ENCODE measurements at places on chromosomes 1 and 21.

DNA sequence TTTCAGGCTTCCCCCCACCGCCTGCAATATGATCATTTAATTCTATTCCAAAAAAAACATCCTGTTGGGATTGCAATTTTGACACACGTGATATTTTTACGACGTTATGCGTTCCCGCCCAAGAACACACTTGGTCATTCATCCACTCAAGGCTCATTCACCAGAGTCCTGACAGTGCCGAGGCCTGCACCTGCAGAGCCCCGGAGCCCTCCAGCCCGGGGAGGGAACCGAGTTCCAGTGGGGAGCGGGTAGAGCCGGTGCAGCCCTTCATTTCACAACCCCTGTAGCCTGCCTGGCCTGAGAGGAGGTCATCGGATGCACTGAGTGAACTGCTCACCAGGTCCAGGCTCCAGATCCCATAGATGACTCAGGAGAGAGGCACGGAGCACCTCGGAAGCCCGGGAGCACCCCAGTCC is 156.0 kb upstream of the BACE2 start:
- DNase-seq, result no peak

DNA sequence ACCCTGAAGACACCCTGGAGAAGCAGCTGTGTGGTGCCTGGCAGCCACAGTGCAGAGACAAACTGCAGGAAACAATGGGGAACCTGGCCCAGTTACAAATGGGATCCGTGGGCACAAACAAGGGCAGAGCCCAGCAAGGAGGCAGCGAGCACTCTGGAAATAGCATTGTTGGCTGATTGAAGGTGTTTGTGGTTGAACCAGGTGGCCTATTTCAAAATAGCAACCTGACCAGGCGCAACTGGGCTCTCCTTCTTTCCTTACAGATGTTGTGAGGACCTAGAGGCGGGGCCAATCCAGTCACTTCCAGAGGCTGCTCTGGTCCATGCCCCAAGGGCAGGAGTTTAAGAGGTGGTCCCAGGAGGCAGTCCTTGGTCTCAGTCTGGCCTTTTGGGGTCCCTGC is 21.7 kb upstream of the ZBTB21 start:
- DNase-seq, result no peak

DNA sequence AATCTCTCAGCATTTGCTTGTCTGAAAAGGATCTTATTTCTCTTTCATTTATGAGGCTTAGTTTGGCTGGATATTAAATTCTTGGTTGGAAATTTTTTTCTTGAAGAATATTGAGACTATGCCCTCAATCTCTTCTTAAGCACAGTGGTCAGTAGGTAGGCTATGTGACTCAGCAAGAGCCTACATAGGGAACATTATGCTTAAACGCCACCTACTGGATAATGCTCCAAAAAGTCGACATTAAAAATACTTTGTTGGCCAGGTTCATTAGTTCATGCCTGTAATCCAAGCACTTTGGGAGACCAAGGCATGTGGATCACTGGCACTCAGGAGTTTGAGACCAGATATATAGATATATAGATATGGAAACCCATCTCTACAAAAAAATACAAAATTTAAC is 678.0 kb upstream of the USP24 start:
- no peak for DNase-seq

DNA sequence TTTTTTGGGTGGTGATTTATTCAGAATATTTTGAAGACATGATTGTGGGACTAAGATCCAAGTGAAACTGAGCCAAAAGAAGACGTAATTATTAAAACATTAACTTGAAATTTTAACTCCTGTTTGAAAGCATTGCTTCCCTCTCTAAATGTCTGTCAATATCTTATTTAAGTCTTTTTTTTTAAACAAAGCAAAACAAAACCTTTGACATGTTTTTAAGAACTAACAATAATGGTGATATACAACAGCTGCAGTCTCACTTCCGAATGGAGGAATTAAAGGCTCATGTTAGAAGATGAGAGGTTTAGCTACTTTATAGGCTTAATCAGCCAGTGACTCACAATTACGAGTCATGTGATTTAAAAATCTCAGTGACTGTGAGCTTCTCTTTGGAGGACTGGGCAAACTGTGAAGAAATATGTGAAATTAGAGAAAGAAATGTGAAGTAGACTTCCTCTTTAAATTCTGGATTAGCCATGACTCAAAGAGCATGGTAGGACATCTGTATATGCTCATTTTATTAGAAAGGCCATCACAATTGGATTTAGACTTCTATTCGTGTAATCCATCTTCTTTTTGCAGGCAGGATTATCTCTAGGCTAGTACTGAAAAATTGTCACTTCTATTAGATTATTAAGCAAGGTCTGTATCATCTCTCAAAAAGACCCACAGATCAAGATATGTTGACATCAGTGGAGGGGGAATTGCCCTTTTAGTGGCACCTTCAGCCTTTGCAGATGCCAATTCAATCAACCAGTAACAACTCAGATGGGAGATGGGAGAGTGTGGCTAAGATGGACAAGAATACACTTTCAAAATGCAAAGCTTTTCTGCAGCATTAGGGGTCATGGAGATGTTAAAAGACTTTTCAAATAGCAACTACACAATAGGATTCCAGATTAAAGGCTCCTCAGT is 28.7 kb downstream of the KCNA3 start:
- DNase-seq, result no peak

DNA sequence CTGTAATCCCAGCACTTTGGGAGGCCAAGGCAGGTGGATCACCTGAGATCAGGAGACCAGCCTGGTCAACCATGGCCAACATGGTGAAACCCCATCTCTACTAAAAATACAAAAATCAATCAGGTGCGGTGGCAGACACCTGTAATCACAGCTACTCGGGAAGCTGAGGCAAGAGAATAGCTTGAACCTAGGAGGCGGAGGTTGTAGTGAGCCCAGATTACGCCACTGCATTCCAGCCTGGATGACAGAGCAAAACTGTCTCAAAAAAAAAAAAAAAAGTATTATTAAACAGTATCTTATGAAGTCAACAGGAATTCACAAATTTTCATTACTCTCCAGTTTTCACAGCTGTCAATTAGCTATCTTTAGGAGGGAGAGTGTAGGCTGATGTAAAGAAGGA is 3.8 kb downstream of the ACBD6 start:
- DNase-seq, result no peak

DNA sequence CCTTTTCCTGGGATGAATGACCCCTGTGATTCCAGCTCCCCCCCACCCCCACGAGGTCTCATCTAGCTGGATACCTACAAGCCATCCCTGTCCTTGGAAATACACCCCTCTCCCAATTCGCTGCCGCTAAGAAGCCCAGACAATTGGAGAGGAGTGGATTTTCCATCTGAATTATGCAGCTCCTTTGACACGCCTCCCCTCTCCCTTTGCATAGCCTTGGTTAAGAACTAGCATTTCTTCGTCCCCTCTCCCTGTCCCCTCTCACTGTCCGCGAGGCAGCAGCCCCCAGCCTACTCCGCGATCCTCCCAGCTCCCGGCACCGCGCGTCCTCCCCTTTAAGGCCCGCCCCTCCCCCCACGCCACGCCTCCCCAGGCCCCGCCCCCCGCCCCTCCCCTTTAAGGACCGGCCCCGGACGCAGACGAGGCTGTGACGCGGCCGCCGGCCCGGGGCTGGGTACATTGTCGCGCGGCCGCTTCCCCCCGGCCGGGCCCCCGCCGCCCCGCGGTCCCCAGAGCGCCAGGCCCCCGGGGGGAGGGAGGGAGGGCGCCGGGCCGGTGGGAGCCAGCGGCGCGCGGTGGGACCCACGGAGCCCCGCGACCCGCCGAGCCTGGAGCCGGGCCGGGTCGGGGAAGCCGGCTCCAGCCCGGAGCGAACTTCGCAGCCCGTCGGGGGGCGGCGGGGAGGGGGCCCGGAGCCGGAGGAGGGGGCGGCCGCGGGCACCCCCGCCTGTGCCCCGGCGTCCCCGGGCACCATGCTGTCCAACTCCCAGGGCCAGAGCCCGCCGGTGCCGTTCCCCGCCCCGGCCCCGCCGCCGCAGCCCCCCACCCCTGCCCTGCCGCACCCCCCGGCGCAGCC is at the start of gene MAPKAPK2:
Gene MAPKAPK2 (plus strand): TSS at position 428 of the 856 bp plus-strand sequence. CDS start 325 bp downstream, at position 753.
- DNase-seq, result peak; percentile 79

GRCh38 chr1:23905461-23906025 is 7.6 kb downstream of the CNR2 start:
- no peak for DNase-seq

GRCh38 chr1:205004351-205004750 is 38.7 kb upstream of the CNTN2 start:
- no peak for DNase-seq
